Stimulated activated naive CD8-positive, alpha-beta T cell treated with anti-CD3 and anti-CD28 coated beads, Interleukin-15, Interleukin-2, amounts not matched to agents 100 U/mL and 50 U/mL, for 24 hours (primary cell): ENCODE measurements at places on chromosomes 1 and 21.

DNA sequence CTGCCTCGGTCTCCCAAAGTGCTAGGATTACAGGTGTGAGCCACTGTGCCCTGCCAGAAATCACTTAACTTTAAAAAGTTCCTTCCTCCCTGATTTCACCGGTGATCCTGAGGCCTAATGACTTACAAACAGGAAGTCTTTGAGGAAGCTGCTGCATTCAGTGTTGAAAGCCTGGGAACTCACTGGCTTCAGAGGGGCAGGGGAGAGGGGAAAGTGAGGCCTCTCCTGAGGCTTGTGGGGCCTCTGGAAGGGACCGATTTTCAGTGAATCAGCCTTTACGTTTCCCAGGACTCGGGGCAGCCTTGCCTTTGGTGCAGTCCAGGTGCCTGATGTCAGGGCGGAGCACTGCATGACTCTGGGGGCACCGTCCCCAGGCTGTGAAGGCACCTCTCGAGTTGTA, 30.1 kb upstream of the ARHGEF10L start:
- DNase-seq, result no peak

DNA sequence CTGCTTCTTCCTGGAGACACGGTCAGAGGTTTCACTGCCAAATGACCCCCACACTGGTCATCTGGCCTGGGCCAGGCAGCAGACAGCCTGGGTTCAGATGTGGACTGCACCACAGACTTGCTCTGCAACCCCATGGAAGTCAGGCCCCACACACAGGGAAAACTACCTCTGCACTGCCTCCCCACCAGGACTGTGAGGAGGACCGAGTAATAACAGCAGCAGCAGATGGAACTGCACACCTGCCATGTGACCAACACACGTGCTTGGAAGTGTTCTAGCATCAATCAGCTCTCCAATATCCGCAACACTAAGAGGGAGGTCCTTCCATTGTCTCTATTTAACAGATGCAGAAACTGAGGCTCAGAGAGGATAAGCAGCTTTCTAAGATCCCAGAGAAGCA, 51.4 kb downstream of the SLC9A1 start:
- DNase-seq, result no peak

GRCh38 chr1:84303314-84303830, 1.9 kb downstream of the SAMD13 start:
- DNase-seq, result no peak

DNA sequence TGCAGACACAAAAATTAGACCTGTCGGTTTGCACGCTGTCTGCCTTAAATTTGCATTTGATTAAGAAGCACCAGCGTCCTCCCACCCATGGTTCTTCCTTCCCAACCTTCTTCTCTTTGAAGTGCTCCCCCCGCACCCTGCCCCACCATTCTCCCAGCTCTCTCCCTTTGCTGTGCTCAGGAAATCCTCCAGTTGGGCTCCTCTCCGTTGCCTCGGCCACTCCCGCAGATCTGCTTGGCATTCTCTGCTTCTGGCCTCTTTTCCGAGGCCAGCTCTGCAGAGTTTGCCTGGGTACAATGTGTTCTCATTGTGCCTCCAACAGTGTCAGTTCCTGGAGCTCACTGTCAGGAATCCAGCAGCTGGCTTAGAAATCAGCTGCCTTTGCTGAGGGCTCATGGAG, 126.1 kb downstream of the NAV1 start:
- DNase-seq, result no peak

DNA sequence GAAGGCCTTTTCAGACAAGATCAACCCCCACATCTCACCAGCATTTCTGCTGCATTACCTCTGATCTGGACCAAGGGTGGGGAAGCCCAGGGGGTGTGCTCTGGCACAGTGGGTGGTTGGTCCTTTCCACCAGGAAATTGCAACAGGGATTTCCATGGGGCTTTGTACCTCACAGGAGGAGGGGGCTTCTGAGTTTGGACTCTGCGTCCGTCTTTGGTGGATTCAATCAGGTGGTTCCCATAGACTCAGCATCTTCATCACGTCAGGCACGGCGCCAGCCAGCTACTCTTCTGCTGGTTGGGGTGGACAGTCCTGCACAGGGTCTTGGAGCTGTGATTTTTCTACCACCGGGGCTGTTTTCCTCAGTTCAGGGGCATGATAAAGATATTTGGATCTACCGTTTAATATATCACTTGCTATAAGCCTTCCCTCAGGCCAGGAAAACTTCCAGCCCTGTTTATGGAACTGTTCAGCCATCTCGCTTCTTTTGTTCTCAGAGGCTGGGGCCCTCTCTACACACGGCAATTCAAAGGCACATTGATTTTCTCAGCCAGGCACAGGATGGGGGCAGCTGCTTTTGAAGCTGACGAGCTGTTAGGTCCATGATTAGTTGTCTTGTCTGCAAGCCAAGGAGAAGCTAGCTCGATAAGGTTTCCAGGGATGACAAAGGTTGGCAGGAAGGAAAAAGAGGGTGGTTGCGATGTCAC, 467.3 kb downstream of the CAMTA1 start:
- no peak for DNase-seq

- no peak for DNase-seq
Observed at GRCh38 chr1:10615932-10616671, 141.4 kb downstream of the PEX14 start.

DNA sequence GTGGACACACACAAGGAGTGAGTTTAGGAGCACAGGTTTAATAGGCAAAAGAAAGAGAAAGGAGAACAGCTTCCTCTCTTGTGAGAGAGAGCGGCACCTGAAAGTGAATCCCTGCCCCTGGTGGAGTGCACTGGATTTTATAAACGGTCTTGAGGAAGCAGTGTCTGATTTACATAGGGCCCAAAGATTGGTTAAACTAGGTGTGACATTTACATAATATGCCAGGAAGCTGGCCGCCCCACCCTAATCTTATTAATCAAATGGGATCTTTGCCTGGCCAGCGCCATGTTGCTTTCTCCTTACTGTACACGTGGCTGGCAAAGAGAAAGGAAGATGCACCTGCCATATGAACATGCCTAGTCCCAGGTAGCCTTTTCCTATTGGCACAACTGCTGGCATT, 38.7 kb downstream of the CFH start:
- no peak for DNase-seq

- no peak for DNase-seq
Observed at GRCh38 chr1:102120910-102121309, 124.2 kb upstream of the OLFM3 start.

GRCh38 chr1:145863282-145864018, 4.6 kb upstream of the PIAS3 start:
- no peak for DNase-seq

GRCh38 chr1:92949937-92950817, 11.1 kb downstream of the DIPK1A start:
- no peak for DNase-seq

DNA sequence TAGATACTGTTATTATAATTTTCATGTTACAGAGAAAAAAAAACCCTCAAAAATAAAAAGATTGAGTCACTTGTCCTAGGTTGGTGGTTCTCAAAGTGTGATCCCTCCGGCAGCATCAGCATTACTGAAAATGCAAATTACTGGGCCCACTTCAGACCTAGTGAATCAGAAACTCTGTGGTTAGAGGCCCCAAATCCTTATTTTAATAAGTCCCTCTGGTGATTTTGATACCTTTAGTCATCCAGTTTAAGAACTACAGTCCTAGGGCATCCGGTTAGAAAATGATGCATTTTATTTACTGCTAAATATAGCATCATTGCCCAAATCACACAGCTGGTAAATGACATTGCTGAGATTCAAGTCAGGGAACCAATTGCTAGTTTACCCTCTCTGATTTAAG, 203.7 kb upstream of the RUNX1 start:
- no peak for DNase-seq

DNA sequence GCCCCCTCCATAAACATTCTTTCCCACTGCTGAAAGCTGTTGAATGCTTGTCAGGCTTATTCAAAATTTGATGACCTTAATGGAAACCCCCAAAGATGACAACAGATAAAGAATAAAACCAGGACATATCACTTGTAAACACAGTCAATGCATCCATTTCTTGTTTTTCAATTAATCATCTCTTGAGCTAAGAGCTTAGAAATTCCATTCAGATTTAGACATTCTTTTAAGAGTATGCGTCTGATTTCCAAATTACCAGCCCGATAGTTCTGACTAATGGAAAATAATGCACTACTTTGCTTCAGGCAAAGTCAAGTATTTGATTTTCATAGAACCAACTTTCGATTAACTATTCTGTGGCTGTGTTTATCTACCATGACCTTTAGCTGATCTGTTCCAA, 100.6 kb upstream of the RUNX1 start:
- no peak for DNase-seq

DNA sequence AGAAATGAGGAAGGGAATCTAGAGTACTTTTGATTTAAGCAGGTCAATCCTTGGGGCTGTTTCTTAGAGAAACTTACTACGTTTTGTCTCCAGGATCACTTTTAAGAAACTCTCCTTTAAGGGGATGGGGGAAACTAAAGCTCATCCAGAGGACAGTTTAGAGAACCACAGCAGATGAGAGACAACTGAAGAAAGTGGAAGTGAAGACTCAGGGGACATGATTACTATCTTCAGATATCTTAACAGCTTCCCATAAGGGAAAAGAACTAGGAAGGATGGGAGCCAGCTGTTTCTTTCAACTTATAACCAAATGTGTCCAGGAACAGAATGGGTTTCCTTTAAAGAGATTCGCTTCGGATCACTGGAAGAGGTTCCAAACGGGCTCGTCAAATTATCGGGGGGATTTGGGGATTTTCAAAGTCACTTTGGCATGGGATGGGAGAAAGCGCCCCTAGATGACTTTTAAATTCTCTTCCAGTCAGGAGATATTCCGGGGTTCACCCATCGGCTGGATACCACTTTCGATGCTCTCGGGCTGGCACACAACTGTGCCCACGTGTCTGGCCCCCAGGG, 1.2 kb downstream of the SCMH1 start:
- no peak for DNase-seq

DNA sequence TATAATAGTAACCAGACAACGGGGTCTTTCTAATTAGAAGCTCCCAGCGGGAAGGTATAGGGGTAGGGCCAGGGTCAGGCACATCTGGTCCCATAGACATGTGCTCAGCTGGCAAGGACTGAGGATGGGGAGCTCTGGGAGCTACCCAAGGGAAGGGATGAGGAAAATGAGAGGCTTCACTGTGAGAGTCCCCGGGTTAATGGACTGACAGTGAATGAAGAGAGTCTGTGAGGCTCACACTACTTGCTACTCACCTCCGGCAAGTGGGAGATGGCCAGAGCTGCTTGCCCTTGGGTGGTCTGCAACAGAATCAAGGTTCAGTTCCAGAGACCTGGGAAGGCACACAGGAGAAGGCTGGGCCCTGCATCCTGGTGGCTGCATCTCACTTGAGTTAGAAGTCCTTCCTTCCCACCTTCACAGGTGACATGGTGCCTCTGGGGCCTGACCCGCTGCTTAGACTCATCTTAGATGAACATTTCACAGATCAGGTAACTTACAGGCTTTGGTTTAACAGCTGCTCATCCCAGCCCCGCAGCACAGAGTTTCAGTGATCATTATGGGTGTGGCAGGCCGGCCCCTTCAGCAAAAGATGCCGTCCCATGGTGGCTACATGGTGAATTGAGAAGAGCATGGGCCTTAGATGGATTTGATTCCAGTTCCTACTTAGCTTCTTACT, 31.7 kb downstream of the EIF2D start:
- no peak for DNase-seq

GRCh38 chr1:47692196-47692595, 254.4 kb downstream of the FOXD2 start:
- no peak for DNase-seq

DNA sequence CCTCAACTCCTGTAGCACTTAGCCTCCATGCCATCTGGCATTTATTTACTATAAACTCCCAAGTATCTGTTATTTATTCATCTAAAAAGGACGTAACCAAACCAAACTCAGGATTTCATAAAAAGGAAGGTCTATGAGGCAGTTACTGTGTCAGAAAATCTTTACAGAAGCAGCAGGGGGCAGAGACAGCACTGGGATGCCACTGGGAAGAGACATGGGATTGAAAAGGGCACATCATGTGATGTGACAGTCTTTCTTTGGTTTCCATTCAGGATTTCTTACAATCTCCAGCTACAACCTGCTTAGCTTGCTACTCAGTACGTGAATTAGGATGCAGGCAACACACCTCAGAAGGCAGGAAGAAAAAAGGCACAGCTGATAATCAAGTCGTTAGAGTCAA, 31.2 kb downstream of the SPRTN start:
- no peak for DNase-seq

DNA sequence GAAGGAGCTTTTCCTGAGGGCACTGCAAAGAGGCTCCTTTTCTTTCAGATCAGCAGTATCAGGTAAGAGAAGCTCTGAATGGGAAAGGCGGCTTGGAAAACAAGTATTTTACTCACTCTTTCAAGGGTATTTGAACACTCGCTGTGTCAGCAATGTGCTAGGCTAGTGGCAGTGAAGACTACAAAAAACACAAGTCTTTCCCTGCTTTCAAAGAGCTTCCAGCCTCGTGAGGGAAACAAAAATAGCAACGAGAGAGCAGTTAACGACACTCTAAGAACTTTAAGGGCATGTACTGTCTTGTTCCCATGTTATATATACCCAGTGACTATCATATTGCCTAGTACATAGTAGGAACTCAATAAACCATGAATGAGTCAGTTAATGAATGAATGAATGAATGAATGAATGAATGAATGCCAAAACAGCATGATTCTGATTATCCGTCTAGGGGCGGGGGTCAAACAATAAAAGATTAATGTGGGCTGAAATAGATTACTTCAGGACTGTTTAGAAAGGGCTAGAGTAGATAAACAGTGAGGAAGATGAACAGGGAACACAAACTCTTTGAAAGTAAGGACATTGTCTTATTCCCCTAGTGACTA, 14.2 kb upstream of the MCOLN3 start:
- DNase-seq, result no peak

DNA sequence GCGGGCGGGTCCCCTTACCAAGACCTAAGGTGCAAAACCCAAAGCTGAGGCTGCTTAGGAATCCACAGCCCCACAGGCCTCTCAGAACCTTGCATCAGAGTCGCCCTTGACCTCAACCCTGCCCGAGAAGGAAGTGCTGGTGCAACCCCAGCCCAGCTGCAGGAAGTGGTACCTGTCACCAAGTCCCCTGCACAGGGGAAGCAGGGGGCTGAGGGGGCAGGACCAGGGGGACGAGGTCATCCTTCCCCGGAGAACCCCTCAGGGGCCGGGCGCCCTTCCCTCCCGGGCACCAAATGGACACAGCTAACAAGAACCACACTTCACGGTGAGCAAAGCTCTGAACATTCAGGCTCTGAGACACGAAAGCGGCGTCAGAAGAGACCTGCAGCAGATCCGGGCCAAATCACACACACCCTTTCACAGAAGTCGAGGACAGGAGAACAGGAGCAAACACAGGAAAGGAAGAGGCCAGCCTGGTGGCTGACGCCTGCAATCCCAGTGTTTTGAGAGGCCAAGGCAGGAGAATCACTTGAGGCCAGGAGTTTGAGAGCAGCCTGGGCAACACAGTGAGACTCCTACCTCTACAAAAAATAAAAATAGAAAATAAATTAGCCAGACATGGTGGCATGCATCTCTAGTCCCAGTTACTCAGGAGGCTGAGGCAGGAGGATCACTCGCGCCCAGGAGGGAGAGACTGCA, 6.4 kb downstream of the ITGB2 start:
- peak; percentile 74 for DNase-seq

DNA sequence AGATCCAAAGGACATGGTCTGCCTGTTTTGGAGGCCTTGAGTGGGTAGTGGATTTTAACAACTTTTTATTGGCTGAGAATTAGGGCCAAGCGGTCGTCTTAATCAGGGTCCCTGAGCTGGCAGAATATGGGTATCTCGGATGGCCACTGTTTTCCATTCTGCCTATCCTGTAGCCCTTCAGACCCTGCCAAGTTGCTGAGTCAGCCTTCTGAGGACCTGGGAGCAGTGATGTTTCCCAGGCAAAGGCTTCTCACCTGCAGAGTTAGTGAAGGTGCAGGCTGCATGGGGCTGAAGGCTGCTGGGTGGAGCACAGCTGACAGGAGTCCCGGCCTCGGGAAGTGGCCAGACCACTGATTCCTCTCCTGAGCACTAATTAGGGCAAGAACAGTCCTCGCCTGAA, 11.4 kb downstream of the RASSF5 start:
- DNase-seq, result no peak
